ENCODE measurements at places on chromosomes 6 and 20.

DNA sequence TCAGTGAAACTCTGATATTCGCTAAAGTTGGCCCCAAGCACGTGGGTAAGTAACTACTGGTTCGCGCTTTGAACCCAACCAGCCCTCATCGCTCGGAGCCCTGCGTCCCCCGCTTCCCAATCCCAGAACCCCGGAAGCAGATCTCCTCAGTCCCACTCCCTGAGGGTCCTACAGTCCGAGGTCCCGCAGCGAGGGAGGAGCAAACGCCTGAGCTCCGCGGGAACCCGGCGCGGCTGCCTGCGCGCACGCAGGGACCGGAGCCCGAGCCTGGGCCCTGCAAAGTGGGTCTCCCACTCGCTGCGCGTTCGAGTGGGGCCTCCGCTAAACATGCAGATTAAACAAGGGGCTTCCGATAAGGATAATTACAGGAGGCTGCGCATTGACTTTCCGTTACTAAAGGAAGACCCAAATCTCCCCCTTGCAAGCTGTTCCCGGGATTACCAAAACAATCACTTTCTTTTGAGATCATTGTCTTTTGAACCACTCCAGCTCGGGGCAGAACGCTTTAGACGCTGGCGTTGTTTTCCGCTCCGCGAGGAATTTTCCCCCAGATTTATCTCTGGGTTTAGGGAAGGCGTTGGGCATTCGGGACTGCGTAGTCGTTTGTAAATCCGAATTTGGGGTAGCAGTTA, 1.3 kb upstream of the VSX1 start:
- DNase-seq = no peak

DNA sequence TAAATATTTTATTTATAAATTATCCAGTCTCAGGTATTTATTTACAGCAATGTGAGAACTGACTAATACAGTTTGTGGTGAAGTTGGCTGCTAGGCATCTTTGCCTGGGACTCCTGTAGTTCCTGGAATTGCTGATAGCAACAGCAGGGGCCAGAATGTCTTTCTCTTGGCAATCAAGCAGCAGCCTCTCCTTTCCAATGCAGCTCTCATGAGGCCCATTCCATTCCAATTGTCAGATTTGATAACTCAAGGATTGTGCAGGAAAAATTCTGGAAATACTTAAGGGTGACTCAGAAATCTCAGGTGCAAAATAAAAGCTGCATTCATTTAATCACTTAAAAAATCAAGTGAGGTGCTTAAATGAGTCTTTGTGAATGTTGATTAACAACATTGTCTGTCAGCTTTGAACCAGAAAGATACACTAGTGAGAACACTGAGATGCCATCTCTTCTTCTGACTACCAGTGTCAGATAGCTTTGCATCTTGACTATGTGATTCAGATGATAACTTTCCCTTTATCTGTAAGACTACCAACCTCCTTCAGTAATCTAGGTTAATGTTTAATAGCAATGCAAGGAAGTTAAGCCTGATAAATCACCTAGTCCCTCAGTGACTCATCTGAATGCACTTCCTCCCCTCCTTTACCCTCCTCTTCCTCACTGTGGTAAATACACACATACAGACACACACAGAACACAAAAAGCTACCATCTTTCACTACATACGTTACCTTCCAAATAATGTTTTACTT, 32.1 kb upstream of the COL21A1 start:
- DNase-seq = no peak

DNA sequence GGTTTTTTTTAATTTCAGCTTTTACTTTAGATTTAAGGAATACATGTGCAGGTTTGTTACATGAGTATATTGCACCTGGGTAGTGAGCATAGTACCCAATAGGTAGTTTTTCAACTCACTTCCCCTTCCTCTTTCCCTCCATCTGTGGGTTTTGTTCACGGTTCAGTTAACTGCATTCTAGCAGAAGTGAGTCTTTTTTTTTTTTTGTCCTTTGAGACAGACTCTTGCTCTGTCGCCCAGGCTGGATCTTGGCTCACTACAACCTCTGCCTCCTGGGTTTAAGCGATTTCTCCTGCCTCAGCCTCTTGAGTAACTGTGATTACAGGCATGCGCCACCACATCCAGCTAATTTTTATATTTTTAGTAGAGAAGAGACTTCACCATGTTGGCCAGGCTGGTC, 8.7 kb downstream of the UBR2 start:
- DNase-seq = no peak

GRCh38 chr20:7392542-7393206, 547.6 kb downstream of the HAO1 start:
- DNase-seq = no peak

GRCh38 chr6:4908062-4908461, 95.8 kb downstream of the RPP40 start:
- no peak for DNase-seq

DNA sequence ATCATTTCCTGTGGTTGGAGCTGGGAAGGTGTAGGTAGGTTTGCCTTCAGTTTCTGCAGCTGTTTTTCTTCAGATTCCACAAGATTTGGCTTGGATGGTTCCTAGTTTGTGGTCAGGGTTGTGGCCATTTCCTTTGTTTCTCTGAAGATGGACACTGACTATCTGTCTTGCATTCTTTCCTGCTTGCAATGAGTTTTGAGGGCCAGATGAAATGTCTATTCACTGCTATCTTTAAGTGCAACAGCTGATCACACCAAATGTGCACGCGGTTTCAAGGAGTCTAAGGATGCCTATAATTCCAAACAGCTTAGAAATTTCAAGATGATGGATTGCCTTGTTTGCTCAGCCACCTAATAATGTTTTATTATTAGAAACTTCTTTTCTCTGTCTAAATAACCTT, 28.4 kb downstream of the IL20RA start:
- no peak for DNase-seq

- DNase-seq = no peak
Observed at GRCh38 chr20:53221731-53222130, 249.6 kb downstream of the TSHZ2 start.

GRCh38 chr6:43946641-43947363, 176.8 kb downstream of the VEGFA start:
- DNase-seq = no peak

- DNase-seq = no peak
Observed at GRCh38 chr20:3739926-3740451, 7.5 kb downstream of the HSPA12B start.

DNA sequence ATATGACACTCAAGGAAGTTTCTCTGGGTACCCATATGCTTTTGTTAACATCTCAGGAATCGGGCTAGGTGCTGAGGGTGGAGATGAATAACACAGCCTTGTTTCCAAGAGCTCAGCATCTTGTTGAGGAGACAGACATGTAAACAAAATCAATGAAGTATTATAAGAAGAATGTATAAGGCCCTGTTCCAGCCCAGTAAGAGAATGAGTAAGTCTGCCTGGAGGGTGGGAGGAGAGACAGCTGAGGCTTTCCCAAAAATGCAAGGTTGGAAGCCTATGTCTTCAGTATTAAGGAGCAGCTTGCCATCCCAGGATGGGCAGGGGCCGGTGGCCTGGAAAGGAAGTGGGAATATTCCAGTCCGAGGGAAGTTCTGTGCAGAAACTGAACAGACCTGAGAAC, 615.3 kb upstream of the BTBD3 start:
- DNase-seq = no peak

DNA sequence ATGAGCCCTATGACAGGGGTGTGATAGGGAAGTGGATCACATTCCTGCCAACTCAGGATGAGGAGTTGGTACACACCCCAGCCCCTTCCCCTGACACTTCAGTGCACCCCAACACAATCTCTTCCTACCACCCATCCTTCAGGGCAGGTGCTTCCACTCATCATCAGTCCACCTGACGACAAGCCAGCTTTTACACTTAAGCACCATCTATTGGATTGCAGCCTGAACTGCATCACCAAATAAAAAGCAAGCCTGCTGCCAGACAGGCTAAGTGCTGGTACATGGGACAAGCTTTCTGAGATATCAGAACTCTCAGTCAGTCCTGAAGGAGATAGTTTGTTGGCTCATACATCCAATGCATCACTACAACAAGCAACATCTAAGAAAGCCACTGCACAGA, 69.0 kb upstream of the TMEM200A start:
- no peak for DNase-seq

GRCh38 chr6:129490521-129491255, 219.3 kb downstream of the ARHGAP18 start:
- no peak for DNase-seq

DNA sequence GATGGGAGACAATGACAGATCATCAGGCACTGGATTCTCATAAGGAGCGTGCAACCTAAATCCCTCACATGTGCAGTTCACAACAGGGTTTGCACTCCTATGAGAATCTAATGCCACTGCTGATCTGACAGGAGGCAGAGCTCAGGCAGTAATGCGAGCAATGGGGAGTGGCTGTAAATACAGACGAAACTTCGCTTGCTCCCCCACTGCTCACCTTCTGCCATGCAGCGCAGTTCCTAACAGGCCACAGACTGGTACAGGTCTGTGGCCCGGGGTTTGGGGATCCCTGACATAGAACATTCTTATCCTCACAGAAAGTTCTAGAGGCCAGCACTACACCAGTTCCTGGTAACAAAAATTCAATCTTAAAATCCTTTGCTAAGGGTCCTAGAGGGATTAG, 23.2 kb downstream of the RRAGD start:
- no peak for DNase-seq

DNA sequence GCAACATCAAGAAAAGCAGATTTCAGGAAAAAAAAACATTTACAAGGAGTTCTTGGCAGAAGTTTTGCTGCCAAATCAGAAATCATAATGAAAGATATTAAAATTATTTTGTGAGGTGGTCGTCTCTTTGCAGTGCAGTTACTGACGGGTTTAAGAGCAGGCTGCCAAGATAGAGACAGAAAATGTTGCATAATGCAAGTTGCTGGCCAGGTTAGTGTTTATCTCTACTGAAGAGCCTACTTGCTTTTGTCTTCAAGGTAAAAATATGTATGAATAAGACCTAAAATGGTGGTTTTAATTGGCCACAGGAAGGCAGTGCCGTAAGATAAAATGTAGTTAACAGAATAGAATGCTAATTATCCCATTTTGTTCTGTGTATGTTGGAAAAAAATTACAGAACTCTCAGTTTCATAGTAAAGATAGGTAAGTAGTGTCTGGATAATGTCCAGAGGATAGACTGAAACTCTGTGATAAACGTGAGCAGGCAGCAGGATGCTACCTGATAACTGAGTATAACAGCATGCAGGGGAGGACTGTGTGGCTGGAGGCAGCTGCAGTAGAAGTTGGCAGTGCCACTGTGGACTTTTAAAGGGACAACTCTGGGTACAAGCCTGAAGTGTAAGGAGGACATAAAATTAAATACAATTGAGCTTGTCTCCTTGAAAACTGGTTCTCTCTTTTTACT, 13.9 kb downstream of the FOXO3 start:
- no peak for DNase-seq

DNA sequence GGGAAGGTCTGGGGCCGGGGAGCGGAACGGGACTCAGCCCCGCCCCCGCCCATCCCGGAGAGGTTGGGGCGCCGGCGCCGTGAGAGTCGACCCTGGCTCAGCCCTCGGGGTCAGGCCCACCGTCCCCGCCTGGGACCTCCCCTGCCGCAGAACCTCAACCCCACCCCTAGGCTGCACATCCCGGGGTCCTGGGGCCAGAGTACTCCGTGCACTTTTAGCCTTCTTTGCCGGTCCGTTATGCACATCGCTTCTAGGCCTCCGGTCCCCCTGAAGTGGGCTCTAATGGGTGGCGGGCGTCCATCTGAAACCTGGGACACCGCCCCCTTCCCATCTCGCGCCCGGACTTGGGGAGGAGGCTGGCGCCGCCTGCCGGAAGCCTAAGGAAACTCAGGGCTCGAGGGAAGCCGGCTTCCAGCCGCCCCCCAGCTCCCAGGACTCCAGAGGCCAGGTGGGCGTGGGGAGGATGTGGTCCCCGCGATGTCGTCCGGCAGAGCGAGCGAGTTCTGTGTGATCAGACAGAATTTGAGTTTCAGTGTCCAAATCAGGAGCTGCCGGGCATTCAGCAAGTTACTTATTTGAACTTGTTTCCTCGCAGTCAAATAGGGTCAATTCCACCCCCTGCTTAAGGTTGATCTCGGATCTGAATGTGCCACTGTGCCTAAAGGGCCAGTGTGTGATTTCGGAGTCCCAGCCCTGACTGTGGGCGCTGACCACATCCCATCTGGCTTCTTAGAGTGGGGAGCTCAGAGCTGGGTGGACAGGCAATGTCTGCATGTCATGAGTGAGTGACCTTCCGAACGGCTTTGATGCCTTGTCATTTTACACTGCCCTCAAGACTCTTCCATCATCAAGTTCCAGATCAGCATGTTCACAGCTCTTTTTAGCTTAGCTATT, 47.6 kb downstream of the CPXM1 start:
- DNase-seq = peak; percentile 70

- DNase-seq = no peak
Observed at GRCh38 chr6:112037783-112038216, 16.1 kb upstream of the CCN6 start.

GRCh38 chr6:2231438-2231837, 14.0 kb downstream of the GMDS start:
- no peak for DNase-seq

DNA sequence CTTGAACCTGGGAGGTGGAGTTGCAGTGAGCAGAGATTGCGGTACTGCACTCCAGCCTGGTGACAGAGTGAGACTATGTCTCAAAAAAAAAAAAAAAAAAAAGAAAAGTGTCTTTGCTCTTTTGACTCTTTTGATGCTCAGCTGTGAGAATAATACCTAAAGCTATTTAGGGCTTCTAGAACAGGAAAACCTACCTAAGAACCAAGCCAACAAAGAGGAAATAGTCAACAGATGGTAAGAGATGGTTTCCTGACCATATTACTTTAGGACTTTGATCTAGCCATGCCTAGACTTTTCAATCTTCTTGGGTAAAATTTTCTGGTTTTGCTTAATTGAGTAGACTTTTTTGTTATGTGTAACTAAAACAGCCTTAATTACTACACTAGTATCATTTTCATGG, 508.1 kb downstream of the EPHA7 start:
- DNase-seq = no peak

- DNase-seq = peak; percentile 37
Observed at GRCh38 chr20:61877776-61878477, 187.8 kb downstream of the TAF4 start.

DNA sequence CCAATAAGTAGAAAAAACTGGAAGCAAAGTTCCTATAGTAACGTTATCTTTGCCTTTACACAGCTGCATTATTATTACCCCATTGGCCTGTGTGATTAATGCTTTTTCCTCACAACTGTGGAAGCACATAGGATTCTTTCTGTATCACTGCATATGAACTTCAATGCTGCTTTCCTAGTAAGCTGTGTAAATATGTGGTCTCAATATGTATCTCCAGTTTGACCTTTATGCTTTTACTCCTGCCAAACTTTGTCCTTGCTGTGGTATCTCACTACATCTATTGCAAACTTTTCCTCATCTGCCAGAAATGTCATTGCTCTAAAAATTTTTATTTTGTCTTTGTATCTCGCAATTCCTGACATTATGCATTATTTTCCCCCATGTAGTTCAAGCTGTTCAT, 168.6 kb downstream of the ZFAND3 start:
- no peak for DNase-seq

- DNase-seq = no peak
Observed at GRCh38 chr6:345747-346385, 45.7 kb upstream of the IRF4 start.

GRCh38 chr6:160531826-160532225, 132.2 kb downstream of the LPA start:
- no peak for DNase-seq

Measured in NCI-H526 (cell line).